ENCODE measurements at places on chromosomes 6 and 20.
A peak's percentile ranks its signal among the peaks of the same experiment; 100 is the strongest.

DNA sequence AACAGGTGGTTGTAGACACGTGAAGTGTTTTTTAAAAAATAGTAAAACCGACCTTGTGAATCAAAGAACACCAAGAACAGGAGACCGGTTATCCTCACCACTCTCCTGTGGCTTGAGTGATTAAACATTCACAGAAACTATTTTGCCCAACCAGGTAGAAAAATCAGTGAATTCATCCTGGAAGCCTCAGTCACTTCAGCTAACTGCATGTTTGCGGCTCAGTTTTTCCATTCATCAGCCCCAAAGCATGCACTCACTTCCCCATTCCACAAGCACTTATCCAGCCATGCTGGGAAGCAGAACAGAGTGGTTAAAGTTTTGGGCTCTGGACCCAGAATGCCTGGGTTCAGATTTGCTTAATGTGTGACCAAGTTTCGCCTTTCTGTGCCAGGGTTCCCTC lies 2.4 kb downstream of the LRRN4 start:
- no peak for DNase-seq

- DNase-seq, result no peak
Observed at GRCh38 chr6:71481011-71481410, 192.4 kb downstream of the OGFRL1 start.

- no peak for DNase-seq
Observed at GRCh38 chr6:141103246-141103645, 1029.5 kb upstream of the GJE1 start.

DNA sequence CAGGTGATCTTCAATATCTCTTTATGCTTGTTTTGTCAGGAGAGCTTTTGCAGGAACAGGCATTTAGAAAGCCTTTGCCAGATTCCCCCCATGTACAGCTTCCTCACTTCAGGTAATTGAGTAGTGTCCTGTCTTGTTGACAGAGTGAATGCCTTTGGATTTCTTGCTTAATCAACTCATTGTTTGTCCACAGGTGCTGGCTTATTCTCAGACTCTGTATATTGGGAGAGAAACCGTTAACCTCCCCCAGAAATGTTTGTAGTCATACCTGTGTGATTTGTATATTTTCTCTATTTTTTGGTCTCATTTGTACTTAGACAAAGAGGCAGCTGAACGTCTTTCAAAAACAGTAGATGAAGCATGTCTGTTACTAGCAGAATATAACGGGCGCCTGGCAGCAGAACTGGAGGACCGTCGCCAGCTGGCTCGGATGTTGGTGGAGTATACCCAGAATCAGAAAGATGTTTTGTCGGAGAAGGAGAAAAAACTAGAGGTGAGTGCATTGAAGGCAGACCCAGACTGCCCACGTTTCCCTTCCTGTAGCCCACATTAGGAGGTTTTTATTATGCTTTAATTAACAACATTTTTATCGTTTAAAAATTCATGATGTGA lies 32.3 kb downstream of the RPRD1B start:
- no peak for DNase-seq

GRCh38 chr6:56820060-56820459 lies 134.8 kb upstream of the BEND6 start:
- DNase-seq, result no peak

DNA sequence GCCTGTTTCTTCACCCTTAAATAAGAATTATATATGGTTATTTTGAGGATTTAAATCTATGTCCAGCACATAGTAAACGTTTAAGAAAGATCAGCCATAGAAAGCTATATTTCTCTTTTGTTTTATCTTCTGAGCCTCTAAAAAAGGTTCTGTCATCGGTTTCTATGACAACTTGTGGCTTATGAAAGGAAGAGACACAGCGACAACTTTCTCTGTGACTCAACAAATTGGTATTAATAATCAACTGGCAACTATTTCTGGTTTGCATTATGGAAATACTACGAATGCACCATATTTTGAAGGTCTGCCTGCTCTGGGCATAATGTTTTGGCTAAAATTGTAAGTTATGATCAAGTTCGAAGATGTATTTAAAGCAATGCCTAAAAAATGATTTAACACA lies 751.0 kb downstream of the CD109 start:
- DNase-seq, result no peak

DNA sequence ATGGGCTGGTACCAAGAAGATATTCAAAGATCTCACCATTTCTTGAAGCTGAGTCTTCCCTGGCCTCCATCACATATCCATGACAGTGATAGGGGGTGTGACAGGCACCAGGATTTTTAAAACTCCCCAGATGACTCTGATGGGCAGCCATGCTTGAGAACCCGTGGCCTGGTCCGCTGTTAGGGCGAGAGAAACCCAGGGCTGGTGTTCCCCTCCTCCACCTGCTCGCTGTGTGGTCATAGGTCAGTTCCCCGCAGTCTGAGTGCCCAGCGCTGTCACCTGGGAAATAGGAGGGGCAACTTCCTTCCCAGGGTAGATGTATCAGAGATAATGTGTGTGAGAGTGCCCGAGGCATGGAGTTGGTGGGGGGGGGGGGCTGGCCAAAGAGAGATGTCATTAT lies 50.9 kb downstream of the TMEM242 start:
- DNase-seq, result no peak

- DNase-seq, result no peak
Observed at GRCh38 chr20:40449974-40450616, 238.9 kb downstream of the MAFB start.

DNA sequence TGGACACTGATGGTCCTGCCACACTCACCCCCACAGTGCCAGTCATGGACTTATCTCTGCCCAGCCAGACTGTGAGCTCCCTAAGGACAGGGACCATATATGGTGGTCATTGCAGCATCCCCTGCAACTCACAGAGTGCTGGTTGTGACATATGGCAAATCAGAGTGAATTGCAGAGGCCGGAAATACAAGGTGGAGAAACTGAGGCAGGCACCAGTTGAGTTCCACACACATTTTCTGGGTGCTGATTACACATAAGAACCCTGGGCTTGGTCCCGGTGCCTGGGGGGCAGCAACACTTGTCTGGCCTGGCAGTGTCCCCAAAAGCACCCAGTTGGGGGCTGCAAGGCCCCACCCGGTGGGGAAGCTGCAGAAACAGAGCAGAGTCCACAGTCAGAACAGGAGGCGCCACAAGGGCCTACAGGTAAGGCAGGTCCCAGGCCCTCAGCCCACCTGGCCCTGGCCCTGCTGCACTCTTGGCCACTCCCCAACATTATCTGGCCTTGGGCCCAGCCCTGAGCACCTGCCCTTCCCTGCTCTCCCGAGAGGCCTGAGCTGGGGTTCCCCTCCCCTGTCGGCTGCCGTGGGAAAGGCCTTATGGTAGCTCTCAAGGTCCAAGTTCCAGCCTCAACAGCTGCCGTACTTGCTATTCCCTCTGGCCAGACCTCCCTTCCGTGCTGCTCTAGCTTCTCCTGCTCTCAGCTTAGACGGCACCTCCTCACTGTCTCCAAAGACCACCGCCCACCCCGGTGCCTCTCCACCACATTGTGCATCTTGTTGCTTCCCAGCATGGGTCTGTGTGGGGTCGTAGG lies 140.8 kb upstream of the PTPN1 start:
- no peak for DNase-seq

DNA sequence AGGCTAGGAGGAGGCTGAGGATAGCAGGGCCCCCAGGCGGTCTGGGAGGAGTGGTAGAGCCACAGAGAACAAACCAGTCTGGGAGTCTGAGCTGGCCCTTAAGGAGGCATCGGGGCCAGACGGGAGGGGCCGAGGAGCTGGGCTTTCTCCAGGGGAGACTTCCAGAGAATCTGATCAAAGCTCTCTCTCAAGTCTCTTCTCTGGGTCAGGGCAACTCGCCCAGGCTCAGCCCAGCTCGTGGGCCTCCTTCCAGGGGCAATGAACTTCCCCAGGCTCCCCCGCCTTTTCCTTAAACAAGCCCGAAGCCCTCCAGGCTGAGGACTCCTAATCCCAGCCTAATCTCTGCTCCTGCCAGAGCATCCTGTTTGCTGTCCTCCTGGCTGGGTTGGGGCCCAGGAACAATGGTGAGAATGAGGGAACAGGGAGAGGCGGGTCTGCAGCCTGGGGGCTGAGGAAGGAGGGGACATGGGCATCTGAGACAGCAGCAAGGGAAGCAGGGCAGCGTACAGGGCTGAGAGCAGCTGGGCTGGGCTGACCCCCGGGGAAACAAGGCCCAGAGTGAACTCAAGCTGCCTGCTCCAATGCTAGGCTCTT lies 173.6 kb downstream of the ANKRD60 start:
- no peak for DNase-seq

DNA sequence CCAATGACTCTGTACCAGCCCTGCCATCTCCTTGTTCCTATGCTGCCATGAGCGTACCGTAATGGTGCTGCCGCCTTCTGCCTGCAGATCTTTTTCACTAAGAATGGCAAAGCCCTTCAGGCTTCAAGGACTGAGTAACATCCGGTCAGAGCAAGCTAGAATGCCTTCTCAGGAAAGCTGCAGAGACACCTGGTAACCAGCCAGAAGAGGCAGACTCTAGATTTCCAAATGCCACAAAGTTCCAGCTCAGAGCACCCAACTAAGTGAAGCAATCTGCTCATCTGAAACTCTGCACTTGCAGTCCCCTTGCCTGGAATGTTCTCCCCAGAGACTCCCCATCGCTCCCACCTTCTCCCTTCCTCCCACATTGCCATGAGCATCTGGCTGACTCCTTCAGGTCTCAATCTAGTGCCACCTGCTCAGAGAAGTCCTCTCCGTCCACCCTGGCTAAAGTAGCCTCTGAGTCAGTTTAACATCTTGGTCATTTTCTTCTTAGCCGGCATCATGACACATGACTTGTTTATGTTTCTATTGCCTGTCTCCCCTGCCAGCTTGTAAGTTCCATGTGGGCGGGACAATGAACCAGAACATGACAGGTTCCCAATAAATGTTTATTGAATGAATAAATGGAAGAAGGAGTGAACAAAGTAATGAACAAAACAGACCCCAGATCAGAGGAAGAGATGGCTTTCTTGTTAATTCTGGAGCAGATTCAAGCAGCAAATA lies 6.9 kb upstream of the OCSTAMP start:
- DNase-seq, result no peak

GRCh38 chr6:15668918-15669317 lies 6.1 kb upstream of the DTNBP1 start:
- no peak for DNase-seq

GRCh38 chr6:78701407-78701806 lies 165.9 kb upstream of the IRAK1BP1 start:
- DNase-seq, result no peak

DNA sequence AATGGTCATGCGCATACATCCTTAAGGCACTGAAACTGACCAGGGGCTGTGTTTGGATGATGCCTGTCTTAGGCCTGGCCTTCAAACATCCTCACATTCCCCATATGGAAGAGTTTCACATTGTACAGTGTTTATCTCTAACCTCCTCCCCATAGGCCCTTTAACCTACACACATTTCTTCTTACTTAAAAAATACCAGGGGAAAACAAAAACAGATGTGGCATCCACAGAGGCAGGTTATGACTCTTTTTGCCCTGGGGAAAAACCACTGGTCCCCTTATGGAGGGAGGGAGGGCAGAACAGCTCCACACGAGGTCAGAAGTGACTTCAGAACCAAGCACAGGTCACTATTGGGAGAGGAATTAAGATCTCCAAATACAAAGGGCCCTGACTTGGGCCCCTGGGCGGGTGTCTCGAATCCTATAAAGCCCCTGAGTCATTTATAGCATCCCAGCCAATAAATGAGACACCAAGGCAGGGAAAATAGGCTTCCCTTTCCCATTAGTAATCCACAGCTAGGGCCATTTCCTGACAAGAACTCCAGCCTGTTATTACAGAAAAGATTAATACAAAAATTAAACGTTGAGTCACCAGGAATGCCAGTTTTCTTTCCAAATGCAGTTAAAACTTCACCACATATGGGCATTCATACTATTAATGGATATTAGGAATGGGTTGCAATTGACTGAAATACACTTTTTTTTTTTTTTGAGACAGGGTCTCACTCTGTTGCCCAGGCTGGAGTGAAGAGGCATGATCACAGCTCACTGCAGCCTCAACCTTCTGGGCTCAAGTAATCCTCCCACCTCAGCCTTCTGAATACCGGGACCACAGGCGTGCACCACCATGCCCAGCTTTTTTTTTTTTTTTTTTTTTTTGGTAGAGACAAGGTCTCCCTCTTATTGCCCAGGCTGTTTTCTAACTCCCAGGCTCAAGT lies 107.2 kb downstream of the ATP9A start:
- DNase-seq, result no peak

DNA sequence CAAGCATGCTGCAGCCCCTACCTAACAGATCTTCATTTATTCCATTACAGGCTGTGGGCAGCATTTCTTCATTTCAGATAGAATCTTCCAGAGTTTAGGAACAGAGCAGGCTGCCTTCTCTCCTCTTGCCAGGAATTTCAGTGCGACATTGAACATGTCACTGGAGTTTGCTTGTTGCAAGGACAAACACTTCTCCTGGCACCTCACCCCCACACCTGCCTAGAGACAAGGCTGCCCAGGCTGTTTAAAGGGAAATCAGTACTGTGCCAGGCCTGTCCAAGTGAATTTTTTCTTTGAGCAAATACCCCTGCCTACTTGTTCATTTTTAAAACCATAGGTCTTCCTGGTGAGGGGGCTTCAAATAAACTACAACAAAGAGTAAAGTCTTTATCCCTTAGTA lies 594.1 kb downstream of the PTPRT start:
- no peak for DNase-seq

DNA sequence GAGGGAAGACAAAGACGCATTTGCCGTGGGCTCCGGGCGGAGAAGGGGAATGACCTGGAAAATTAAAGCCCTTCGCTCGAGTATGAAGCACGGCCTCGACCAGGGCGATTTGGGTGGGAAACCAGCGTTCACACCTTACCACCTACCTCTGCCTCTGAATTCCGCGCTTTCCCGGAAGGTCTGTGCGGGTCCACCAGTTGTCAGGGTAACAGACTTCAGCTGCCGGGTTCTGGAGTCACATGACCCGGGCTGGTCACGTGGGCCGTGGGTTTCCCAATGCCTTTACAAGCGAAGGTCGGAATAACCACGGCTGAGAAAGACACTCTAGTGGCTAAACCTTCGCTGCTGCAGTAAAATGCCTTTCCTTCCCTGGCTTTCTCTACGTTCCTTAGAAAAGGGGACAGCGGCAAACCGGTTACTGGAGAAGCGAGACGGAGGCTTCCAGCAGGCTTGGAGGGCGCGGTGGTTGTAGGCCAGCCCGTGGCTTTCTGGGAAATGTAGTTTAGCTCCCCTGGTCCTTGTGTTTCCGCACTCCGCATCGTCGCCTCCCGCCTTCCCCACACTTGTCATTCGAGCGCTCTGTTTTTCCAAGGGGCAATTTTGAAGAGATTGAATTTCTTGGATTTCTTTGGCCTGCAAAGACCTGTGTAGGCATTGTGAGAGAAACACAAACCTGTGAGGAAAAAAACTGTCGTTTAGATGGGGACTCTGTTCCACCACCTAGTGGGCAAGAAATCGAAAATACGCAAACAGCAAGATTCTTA lies at the start of gene CEP162:
Gene CEP162, minus strand, starts transcription at position 210 of the 764 bp plus-strand sequence. CDS start 1,250 bp downstream, outside the sequence.
- DNase-seq, result peak; percentile 61
